ENCODE measurements at places on chromosomes 7 and 10. TPM values are rescaled to one million over a fixed set of nuclear protein-coding genes. Genes with fewer than 3 reads are reported as not detected.

The ITGB8 gene
- 65.5 TPM for total RNA-seq

The SPDYE2B gene
- total RNA-seq = not detected

The CPA2 gene
- total RNA-seq = not detected

- no peaks in the 10 kb centered on the region for H3K27me3 ChIP-seq
- H3K4me1 ChIP-seq = peaks cover 4% of the 10 kb centered on the region
- no peak overlapping the region for H3K4me3 ChIP-seq
- no peak for DNase-seq
- peaks cover 2% of the 10 kb centered on the region for H3K36me3 ChIP-seq
Observed at GRCh38 chr10:119337796-119338432, 130.5 kb downstream of the GRK5 start.

GRCh38 chr7:83271212-83272099 lies 108.8 kb upstream of the PCLO start:
- H3K4me1 ChIP-seq = no peaks in the 10 kb centered on the region
- H3K27me3 ChIP-seq = no peaks in the 10 kb centered on the region
- DNase-seq = no peak

DNA sequence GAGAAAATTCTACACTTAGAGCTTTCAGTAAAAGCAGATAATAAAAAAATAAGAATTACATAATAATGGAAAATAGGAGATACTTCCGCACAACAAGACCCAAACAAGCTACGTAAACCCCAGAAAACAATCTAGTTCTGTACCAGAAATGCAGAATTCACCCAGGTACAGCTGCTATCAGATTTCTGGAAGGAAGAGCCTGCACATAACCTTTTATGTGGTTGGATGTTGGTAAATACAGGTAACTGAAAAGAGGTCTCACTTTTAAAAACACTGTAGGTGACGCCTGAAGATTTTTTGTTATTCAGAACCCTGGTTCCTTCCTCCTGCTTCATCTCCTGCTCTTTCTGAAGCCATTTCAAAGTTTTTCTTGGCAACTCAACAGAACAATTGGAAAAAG lies 29.9 kb downstream of the PANK1 start:
- no peak for DNase-seq
- H3K4me3 ChIP-seq = no peak overlapping the region
- H3K4me1 ChIP-seq = no peaks in the 10 kb centered on the region
- no peak overlapping the region for H3K27ac ChIP-seq
- no peaks in the 10 kb centered on the region for H3K36me3 ChIP-seq

Data from suprapubic skin (tissue), 4 donors.